ENCODE measurements at places on chromosomes 3 and 15. TPM values are rescaled to one million over a fixed set of nuclear protein-coding genes. Genes with fewer than 3 reads are reported as not detected.

GRCh38 chr15:69305933-69306568 is 7.3 kb downstream of the PAQR5 start:
- DNase-seq: no peak
- H3K36me3 ChIP-seq: no peaks in the 10 kb centered on the region
- no peak overlapping the region for H3K4me3 ChIP-seq

The LRRN1 gene
- 0.74 TPM for total RNA-seq

GRCh38 chr3:158279609-158280008 is 169.7 kb downstream of the RSRC1 start:
- no peak overlapping the region for H3K27ac ChIP-seq
- no peaks in the 10 kb centered on the region for H3K36me3 ChIP-seq
- no peak for DNase-seq
- no peak overlapping the region for H3K4me3 ChIP-seq

The ZNF80 gene
- not detected for total RNA-seq

DNA sequence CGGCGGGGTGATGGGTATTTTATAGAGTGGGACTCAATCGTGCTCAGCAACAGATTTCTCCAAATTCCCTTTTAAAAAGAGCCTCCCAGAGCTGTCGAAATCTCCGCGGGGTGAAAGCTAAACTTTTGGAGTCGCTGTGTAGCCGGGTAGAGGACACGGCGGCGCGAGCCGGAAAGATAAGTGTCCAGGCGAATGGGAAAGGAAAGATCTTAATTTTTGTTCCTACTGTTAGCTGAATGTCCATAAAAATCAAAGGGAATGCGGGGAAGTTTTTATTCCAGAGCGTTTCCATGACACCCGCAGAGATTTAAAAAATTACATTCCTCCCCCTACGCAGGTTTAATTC is 9.1 kb downstream of the EOMES start:
- H3K4me1 ChIP-seq: peaks cover 7% of the 10 kb centered on the region
- H3K27me3 ChIP-seq: peaks cover 31% of the 10 kb centered on the region
- no peak for DNase-seq
- peak overlapping the region; percentile 54 for H3K4me3 ChIP-seq
- H3K36me3 ChIP-seq: no peaks in the 10 kb centered on the region
